Skin of body (tissue), 3 donors: ENCODE measurements at places on chromosomes 13 and 19.
A peak's percentile ranks its signal among the peaks of the same experiment; 100 is the strongest.

GRCh38 chr13:110354123-110354627, 47.1 kb downstream of the COL4A2 start:
- no peak for DNase-seq

DNA sequence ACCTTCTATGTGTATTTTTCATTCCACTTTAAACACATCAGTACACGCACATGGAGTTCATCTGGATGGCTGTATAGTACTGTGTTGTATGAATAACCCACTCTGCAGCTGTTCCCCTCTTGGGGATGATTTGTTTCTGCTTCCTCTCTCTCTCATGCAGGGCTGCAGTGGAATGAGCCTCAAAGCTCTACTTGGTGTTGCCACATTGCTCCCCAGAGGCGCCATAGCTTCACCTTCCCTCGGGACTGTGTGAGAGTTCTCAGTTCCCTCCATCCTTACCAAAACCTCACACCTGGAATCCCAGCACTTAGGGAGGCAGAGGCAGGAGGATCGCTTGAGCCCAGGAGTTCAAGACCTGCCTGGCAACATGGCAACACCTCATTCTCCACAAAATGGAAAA, 28.4 kb upstream of the GPR183 start:
- peak; percentile 41 for DNase-seq

GRCh38 chr19:1651568-1652291, 685 bp downstream of the TCF3 start:
- DNase-seq = peak; percentile 41

- no peak for DNase-seq
These were observed 63.0 kb upstream of the ZDHHC20 start for GRCh38 chr13:21522130-21522529.

DNA sequence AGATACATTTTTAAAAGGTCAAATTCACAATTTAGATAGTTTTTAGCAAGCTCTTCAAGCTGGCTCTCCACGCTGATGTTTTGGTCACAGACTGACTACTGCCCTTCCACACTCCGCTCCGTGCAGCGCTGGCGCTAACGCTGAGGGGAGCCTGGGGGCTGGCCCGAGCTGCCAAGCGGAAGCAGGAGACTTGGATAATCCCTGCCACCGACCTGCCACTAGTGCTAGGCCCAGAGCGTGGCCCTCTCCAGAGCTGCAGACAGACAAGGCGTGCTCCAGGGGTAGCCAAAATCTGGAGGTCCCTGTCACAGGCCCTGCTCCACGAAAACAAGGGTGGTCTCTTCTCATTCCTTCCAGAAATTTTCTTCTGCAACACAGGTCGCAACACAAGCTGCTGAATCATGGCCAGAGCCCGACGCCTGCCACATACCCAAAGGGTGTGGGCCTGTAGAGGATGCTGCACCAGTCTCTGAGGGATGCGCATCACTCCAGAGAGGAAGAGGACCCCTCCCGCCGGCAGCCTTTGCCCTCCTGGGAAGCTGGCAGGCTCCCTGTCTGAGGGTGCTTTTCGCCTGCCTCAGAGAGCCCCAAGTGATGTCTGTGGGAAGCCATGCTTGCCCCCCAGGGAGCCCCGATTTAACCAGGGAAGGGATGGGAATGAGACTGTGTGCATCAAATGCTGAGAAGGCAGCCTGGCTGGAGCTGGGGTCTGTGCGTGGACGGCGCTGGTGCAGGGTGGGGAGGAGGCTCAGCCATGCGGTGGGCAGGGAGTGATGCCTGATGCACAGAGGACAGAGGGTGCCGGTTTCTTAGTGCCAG, 21.6 kb downstream of the CAPS start:
- DNase-seq = no peak

DNA sequence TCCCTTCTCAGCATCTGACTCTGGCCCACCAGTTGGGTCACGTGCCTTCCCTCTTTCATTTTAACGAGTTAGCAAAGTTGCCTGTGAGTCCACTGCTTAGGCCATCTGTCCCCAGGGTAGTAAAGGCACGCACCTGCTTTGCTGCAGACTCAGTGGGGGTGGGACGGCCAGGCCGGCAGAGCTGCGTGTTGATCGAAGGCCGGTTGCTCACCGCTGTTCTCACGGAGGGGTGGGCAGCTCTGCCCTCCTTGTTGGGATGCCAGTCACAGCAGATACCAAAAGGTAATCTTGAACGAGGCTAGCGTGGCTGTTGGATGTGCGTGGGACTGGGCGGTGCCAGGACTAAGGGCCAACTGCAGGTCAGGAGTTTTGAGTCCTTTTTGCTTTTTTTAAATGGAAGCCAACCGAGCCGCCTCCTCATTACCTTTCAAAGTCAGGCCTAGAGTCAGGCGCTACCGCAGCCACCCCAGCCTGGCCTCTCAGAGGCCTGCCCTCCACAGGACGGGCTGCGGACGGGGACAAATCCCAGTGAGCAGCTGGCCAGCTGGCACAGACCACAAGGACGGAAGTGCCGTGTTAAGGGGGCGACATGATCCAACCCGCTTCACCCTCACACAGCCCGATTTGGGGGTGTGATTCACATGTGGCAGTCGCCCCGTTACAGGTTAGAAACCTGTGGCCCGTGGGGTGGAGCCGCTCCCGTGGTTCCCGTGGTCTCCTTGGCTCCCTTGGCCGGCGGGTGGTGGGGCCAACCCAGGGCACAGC, 20.6 kb downstream of the ADPRHL1 start:
- DNase-seq = no peak

GRCh38 chr13:54928071-54928470, 1899.5 kb downstream of the OLFM4 start:
- no peak for DNase-seq

GRCh38 chr13:103356226-103356864, 290.1 kb upstream of the SLC10A2 start:
- DNase-seq = no peak

GRCh38 chr13:86085890-86086289, 286.7 kb upstream of the SLITRK6 start:
- DNase-seq = peak; percentile 0

GRCh38 chr13:41139296-41139966, 6.8 kb upstream of the KBTBD6 start:
- no peak for DNase-seq

DNA sequence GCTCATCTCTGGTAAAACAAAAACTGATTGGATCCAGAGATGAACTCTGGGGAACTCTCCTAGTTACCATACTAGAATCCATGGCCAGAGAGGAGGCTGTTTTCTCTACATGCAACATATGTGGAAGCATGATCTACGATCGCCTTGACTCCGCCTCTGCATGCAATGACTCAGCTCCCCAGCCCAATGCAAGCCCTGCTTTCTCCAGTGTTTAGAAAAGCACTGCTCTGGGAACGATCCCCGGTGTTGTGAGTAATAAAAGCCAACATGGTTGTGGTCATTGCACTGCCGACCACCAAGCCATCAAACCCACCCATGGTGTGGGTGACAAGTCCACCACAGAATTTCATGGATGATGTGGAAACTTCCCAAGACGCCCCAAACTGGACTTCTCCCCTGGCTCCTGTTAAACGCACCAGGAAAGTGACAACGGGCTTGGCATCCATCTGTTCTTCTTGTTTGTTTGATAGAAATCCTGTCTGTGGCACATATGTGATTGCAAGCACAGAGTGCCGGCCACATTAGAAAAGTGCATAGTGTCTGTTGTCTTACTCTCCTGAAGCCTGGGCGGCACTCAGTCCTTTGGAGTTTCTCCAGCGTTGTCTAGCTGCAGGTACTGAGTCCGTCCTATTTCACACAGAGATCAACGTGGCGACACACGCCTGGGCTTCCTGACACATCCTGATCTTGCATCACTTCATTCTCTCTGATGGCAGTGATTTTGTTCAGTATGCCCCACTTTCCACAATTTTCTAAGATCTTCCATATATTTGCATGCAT, 36.4 kb upstream of the VSTM2B start:
- DNase-seq = no peak

DNA sequence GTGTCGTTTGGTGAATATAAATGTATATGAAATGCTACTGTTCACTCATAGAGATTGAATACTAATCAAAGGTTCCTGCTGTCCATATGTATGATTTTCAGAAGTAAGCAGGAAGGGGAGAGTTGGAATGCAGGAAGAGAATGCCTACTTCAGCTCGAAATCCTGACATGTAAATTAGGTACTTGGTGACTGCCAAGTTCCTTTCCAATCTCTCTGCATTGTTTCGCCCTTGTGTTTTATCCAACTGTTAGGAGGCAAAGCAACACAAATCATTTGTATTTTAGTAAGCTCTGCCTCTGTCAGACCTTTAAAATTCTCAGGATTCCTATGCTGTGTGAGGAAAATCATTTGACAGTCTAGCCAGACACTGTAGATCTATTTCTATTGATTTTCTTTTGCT, 9.0 kb downstream of the STARD13 start:
- DNase-seq = no peak

DNA sequence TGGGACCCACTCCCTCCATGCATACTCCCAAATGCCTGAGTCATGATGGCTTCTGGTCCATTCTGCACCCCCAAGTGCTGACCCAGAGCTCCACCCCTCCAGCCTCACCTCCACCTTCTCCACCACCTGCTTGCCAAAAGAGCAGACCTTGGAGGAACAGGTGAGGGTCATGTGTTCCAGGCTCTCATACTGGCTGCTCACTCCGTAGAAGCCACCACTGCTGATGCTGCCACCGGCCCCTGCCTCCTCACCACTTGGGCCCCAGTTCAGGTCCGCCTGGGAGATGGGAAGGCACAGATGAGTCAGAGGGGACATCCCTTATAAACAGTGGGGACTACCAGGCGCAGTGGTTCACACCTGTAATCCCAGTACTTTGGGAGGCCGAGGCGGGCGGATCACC, 7.9 kb downstream of the CD37 start:
- DNase-seq = no peak

- DNase-seq = no peak
These were observed 139.1 kb upstream of the TRPC4 start for GRCh38 chr13:38008636-38009035.

- DNase-seq = no peak
These were observed 92.9 kb downstream of the SOX1 start for GRCh38 chr13:112159575-112160547.
